Cardiac muscle cell (in vitro differentiated cells and primary cell): ENCODE measurements at places on chromosomes 2 and 18. TPM values are rescaled to one million over a fixed set of nuclear protein-coding genes. Genes with fewer than 3 reads are reported as not detected.

DNA sequence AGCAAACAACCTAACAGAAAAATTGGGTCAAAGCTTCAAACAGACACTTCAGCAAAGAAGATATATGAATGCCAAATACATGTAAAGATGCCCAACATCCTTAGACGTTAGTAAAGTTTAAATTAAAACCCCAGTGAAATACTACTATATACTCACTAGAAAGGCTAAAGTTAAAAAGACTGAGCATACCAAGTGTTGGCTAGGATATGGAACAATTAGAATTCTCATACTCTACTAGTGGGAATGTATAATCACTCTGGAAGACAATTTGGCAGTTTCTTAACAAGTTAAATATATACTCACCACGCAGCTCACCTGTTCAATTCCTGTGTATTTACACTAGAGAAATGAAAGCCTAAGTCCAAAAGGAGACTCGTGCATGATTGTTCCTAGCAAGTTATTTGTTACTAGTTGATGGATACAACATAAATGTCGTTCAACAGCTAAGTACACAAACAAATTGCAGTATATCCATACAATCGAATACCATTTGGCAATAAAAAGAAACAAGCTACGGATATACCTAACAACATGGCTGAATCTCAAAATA is 183.7 kb upstream of the ZFP36L2 start:
- no peak for DNase-seq

- DNase-seq = no peak
These were observed 40.2 kb upstream of the NEB start for GRCh38 chr2:151774506-151774905.

- DNase-seq = no peak
These were observed 528.3 kb downstream of the PARD3B start for GRCh38 chr2:205073433-205074020.

- DNase-seq = no peak
These were observed 375.0 kb downstream of the LRRTM4 start for GRCh38 chr2:77147153-77147552.

DNA sequence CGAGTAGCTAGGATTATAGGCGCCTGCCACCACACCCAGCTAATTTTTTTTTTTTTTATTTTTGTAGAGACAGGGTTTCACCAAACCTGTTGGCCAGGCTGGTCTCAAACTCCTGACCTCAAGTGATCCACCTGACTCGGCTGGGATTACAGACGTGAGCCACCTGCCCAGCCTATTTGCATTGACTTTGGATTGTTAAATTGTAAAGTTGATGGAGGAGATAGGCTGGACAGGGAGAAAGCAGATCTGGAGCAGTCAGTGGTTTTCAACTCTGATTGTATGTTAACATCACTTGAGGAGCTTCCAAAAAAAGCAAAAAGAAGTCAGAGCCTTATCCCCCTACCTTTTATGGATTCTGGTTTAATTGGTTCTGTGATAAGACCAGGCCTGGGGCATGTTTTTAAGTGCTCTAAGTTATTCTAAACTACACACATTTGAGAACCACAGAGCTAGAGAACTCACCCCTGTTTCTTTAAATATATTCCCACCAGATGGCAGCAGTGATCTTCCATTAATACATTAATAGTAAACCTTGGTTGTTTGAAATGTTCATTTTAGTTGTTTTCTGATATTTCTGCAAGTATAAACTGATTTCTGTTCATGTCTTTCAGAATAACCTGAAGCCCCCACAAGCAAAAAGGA is 7.5 kb downstream of the C2orf49 start:
- peak; percentile 83 for DNase-seq

DNA sequence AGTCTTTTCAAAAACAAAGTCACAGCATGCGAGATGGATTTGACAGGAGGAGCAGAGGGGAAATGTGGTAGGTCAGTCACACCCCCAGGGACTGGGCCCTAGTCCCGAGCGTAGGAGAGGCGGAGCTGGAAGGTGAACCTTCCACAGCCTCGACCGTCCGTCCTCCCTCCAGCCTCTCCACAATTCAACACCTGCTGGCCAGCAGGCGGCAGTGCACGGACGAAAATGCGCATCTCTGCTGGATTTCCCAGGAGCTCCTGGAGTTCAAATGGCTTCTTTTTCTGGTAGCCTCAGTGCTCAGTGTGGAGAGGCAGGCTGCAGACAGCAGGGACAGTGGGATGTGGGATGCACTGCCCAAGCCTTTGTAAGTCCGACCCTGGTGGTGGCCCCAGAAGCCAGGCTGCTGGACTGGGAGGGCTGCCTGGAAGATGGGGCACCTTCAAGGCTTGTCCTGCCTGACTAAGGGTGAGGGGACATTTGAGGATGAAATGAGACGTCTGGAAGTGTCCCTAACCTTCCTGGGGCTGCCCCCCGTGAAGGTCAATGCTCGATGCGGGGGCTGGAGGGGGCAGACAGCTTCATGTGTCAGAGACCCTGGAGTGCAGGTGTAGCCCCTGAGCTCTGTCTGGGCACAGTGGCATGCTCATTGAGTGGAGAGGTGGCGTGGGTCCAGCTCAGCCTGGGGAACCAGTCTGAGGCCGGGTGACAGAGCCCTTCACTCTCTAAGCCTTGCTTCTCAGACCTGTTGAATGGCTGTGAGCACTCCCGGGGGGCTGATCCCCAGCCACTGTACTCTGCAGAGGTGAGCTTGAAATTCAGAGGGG is 189.5 kb downstream of the TFCP2L1 start:
- DNase-seq = peak; percentile 78

DNA sequence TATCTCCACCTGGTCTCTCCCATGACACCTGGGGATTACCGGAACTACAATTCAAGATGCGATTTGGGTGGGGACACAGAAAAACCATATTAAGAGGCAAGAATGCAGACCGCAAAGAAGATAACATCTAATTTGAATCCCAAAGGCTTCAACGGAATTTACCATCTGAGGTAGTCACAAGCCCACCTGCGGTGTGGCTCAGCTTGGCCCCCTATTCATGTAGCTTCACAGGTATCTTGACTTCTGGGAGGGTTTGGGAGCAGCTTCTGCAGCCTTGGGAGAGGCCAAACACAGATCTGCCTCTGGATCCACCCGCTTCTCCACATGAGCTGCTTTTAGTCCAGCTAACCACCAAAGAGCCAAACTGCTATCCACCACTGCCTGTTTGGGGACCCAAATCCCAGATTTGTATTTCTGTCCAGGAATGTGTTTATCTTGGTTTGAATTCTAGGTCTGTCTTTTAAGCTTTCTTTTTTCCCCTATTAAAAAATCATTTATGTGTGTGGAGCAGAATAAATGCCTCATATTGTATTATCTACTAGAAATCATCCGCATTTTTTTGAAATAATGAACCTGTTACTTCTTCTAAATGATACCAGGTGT is 247.6 kb downstream of the DLGAP1 start:
- no peak for DNase-seq

DNA sequence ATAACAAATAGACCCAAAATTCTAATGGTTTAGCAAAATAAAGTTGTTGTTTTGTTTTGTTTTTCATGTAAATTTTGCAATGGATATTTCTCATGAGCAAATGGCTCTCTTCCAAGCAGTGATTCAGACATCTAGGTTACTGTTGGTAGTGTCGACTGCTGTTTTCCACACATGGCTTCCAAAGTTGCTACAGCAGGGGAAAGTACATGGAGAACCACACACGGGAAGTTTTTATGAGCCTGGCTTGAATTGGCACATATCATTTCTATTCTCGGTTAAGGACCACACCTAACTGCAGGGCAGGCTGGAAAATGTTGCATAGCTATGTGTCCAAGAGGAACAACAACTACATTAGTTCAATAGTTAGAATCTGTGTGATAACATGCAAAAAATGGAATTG is 262.1 kb downstream of the GALNT13 start:
- DNase-seq = no peak

DNA sequence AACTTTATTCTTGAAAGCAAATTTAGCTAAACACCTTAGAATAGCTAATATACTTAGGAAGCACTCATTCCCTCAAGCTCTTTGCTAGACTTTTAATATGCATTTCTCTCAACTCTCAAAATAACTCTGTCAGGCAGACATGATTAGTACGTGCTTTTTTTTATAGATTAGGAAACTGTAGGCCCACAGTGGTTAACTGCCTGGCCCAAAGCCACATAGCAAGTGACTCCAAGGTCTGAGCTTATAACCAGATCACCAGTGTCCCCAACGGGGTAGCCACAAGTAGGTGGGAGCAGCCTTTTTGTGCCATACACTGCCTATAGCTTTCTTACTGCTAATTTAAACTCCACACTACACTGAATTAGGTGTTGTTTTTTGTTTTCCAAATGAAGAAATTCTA is 576.8 kb downstream of the METTL4 start:
- DNase-seq = peak; percentile 18

- no peak for DNase-seq
These were observed 34.4 kb upstream of the APOB start for GRCh38 chr2:21078296-21078695.

CNDP1 gene
- 1.6 TPM in 1 of 2 replicates, not detected in the other for total RNA-seq

LIMS4 gene
- 2.1 and 2.3 TPM in 2 replicates for total RNA-seq
